Right atrium auricular region (tissue), 2 donors: ENCODE measurements at places on chromosomes 1 and 21. TPM values are rescaled to one million over a fixed set of nuclear protein-coding genes. Genes with fewer than 3 reads are reported as not detected.

- no peak for DNase-seq
Measured at GRCh38 chr1:94050254-94050653, 70.7 kb downstream of the ABCA4 start.

- DNase-seq: no peak
Measured at GRCh38 chr1:99957818-99958217, 12.0 kb upstream of the SLC35A3 start.

- DNase-seq: no peak
Measured at GRCh38 chr1:213244664-213245091, 193.6 kb downstream of the RPS6KC1 start.

Gene ELAPOR1
- total RNA-seq: 0.12 TPM

Gene AMPD1
- total RNA-seq: not detected

DNA sequence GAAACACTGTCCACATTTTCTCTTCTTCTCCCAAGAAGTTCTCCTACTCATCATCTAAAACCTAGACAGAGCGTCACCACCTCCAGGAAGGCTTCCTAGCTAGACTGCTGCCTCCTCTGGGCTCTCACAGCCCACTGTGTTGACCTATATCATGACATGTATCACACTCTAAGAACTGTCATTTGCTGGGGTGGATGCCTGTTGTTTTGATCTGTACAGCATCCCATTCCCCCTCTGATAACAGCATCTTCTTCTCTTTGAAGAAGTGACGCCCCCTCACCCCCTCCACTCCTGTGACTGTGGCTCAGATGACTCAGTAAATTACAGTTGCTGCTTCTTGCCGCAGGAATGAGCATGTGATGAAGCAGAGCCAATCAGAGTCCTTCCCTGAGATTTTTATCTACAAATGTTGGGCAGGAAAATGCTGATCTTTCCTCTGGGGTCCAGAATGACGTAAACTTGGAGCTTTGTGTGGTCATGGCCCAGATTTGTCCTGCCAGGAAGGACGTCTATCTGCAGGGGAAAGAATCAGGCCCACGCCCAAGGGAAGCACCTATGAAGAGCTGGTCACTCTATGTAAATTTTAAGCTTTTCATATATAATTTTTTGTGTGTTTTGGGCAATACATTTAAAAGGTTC is 28.0 kb upstream of the FOXO6 start:
- no peak for DNase-seq

Gene ADORA1
- total RNA-seq: 9.4 TPM

Gene NPR1
- 19.3 TPM for total RNA-seq

Gene KRTAP12-2
- total RNA-seq: not detected

Gene MX2
- total RNA-seq: 5.9 TPM

- DNase-seq: no peak
Measured at GRCh38 chr1:110196917-110197765, 13.0 kb upstream of the KCNC4 start.

- no peak for DNase-seq
Measured at GRCh38 chr1:215987092-215987875, 420.2 kb downstream of the KCTD3 start.

Gene C1orf115
- 19.8 TPM for total RNA-seq

Gene REN
- total RNA-seq: not detected

Gene ZNF436
- total RNA-seq: 10.0 TPM

DNA sequence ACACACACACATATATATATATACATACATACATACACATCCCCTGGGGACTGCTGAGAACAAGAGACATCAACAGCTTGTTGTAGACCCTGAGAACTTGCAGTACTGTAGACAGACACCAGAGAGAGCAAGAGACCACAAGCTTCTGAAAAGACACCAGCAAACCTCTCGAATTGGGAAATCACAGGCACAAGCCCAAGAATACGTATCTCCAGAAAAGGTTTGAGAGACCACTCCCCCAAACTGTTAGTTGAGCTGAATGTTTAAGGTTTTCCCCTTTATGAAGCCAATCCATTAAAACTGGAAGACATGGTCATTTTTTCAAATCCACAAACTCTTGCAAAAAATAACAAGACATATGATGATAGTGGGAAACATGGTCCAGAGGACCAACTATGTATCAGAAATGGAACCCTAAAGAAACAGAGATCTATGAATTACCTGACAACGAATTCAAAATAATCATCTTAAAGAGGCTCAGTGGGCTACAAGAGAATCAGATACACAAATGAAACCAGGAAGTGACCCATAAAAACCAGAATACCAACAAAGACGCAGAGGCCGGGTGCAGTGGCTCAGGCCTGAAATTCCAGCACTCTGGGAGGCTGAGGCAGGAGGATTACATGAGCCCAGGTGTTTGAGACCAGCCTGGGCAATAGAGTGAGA is 45.1 kb downstream of the SLC2A1 start:
- DNase-seq: no peak

Gene SMIM1
- total RNA-seq: 40.4 TPM

- no peak for DNase-seq
Measured at GRCh38 chr1:58576727-58577653, at the start of gene TACSTD2. TSS of gene TACSTD2 (minus strand) at chr1:58577252. CDS start at chr1:58577156, 96 bp downstream.

GRCh38 chr1:205258261-205258691 is 30.5 kb downstream of the TMCC2 start:
- no peak for DNase-seq

Gene MIXL1
- not detected for total RNA-seq
